ENCODE measurements at places on chromosomes 5 and 9.

DNA sequence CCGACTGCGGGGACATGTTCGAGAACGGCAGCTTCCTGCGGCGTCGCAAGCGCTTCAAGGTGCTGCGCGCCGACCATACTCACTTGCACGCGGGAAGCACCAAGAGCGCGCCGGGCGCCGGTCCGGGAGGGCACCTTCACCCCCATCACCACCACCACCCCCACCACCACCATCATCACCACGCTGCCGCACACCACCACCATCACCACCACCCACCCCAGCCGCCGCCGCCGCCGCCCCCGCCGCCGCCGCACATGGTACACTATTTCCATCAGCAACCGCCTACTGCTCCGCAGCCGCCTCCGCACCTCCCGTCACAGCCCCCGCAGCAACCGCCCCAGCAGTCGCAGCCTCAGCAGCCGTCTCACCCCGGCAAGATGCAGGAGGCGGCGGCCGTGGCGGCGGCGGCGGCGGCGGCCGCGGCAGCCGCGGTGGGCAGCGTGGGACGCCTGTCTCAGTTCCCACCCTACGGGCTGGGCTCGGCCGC is 514 bp downstream of the FOXB2 start:
- DNase-seq: no peak

DNA sequence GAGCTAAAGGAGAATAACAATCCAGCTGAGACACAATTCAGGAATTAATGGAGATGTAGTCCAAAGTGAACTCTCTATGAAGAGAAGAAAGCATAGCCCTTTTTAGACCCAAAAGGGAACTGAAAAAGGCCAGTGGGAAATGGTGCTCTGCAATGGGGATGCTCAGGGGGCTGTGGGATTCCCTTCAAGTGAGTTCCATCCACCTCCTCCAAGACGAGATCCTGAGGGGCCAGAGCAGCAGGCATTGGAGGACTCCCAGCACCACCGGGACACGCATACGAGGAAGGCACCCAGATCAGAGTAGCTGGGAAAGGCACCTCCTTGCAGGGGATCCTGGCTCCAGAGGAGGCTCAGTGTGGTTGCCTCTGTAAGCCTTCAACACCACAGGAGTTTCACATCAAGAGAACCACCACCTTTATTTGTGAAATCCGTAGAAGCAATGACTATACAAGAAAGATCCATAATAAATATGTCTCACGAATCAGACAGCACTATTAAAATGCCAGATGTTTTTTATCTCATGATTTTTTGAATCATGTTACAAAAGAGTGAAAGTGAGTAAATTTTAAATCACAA is 288.2 kb downstream of the MED10 start:
- DNase-seq: no peak

- no peak for DNase-seq
Observed at GRCh38 chr5:92435781-92436180, 1052.7 kb upstream of the ARRDC3 start.

- DNase-seq: no peak
Observed at GRCh38 chr9:135328485-135329417, 150.8 kb upstream of the PPP1R26 start.

DNA sequence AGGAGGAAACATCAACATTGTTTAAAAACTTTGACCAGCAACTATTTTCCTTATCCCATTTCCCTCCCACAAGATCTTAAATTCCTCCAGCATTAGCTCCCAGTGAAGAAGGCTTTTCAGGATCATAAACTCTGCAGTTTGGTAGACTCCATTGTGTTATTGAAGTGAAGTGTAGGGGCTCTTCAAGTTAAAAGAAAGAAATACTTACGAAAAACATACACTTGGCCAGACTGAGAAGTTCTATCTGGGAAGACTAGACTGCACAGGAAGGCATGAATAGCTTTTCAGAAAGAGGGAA is 22.3 kb downstream of the LIFR start:
- DNase-seq: no peak

GRCh38 chr5:87120518-87121303 is 147.0 kb upstream of the RASA1 start:
- DNase-seq: no peak

- DNase-seq: no peak
Observed at GRCh38 chr5:94856257-94856800, 237.9 kb downstream of the SLF1 start.

DNA sequence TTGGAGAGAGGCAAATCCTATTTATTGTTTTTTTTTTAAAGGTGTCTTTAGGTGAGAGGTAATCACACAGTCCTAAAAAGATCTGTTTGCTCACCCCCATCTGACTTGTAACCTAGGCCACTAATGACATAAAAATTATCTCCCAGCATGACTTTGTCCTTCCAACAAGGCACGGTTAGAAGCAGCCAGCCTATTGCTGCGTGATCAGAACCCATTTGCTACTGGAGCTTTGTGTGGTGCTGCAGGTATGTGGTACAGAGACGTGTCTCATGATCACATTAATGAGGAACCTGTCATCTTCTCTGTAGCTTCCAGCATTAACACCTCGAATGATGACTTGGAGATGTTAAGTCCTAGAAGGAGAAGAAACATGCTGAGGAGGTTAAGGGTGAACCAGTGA is 555.8 kb upstream of the TLE4 start:
- DNase-seq: no peak

DNA sequence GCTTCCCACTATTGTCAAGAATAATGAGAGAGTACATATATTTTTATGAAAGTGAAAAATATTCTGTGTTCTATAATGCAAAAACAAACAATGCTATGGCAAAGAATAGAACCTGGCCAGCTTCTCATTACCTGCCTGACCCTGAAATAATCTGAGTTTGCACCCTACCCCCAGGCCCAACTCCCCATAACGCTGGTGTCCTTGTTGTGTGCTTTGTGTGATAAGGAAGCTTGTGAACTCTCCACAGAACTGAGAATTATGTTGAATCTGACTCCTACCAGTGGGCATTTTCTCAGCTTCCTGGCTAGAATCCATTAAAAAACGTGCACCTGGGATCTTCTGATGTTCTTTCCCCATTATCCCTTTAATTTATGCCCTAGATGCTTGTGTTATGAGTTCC is 178.0 kb upstream of the GNA14 start:
- DNase-seq: no peak

- no peak for DNase-seq
Observed at GRCh38 chr9:18786911-18787650, 245.9 kb downstream of the SAXO1 start.

DNA sequence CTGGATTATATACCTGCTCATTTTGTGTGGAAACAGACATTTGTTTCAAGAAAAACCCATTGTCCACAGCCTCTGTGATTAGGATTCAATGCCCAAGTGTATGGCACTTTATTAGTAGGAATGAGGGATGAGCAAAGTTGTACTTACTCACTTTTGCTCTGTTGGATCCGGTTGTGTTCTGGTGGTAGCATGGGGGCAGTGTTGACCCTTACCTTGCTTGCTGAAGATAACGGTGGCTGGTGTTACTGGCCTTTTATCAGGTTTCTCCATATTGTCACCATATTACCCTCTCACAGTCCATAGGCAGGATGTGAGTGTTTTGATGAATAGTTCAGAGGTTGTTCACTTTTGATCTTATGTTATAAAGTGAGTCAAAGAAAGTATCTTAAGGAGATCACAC is 42.7 kb upstream of the NUDT12 start:
- DNase-seq: no peak

GRCh38 chr5:173547579-173547978 is 68.9 kb downstream of the BOD1 start:
- no peak for DNase-seq

DNA sequence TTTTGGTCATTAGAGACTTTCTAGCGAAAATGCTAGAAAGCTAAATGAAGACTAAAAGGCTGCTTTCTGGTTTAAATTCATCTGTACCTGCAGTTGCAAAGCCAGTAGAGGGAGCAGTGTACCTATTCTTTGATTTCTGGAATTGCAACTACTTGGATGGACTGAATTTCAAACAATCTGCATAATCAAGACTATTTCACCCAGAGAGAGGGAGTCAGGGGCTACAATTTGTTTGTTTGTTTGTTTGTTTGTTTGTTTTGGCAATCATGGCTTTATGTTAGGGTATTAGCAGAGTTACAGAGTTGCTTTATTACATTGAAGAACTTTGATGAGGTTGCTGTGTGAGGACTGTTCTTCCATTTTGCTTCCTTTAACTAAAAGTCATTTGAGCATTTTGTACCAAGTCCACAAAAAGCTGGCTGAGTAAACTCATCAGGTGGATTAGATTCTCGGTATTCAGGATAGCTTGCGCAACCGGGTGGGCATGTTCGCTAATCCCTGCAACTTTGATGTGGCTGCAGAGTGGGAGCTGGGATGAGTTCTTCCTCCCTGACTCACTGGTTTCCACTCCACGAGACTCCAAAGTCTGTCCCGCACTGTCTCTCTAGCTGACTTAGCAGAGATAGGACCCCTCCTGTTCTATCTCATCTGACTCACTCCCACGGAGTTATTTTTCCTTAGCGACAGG is 80.0 kb upstream of the TUT7 start:
- no peak for DNase-seq

- no peak for DNase-seq
Observed at GRCh38 chr5:2757563-2758351, 6.3 kb upstream of the IRX2 start.

DNA sequence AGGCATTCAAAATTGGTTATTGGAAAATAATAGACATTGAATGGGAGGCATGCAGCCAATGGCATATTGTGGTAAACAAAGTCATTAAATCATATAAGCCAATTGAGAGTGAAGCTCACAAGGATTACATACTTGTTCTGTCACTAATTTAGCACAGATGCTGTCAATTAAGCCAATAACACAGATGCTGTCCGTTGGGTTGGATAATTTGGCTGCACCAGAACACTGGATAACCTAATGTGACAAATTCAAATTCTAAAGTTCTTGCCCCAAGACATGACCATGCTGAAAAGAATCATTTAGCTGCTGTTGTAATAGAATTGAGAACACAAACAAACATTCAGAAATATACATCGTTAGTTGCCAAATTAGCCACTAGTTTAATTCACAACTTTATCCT is 1796.4 kb downstream of the EFNA5 start:
- no peak for DNase-seq

DNA sequence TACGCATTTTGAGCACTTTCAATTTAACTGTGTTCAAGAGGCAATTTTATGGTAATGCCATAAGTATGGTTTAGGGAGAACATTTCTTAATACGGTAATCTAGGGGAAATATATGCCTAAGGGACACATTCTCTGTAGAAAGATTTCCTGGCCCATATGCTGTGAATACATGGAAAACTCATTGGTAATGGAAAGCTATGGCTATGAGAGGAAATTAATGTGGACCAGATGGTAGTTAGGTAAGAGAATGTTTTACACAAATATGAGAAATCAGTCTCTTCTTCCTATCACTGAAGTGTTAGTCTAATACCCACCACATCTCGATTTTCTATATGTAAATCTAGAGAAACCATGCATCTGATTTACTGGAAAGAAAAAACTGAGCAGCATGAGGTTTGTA is 105.0 kb downstream of the SEMA6A start:
- no peak for DNase-seq

GRCh38 chr9:33818847-33819500 is 2.0 kb downstream of the UBE2R2 start:
- no peak for DNase-seq

DNA sequence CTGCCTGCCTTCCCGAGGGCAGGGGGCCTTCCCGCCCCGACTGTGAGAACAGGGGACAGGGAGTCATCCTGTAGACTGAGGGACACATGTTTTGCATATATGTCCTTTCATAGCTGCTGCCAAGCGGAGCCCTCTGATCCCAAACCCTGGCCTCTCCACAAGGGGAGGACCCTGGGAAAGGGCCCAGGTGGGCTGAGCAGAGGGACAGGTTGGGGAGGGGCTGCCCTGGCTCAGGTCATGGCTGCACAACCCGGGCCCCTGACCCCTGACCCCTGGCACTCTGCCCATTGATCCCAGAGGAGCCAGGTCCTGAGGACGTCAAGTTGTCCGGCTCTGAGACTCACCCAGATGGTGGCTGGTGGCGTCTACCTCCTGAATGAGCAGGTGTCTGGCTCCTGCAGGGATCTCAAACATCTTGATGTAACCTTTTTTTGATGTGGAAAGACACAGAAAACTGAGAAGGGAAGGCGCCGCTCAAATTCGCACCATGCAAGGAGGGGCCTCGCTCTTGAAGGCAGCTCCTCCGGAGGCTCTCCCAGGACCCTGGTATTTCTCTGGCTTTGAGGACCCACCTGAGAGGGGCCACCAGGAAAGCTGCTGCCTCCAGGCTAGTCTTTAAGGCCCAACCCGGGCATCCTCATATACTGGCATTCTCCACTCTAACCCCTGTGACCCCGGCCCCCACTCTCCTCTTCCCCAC is 71.9 kb downstream of the ZNF354C start:
- no peak for DNase-seq

GRCh38 chr9:100352201-100352726 is 478 bp downstream of the TEX10 start:
- DNase-seq: no peak

DNA sequence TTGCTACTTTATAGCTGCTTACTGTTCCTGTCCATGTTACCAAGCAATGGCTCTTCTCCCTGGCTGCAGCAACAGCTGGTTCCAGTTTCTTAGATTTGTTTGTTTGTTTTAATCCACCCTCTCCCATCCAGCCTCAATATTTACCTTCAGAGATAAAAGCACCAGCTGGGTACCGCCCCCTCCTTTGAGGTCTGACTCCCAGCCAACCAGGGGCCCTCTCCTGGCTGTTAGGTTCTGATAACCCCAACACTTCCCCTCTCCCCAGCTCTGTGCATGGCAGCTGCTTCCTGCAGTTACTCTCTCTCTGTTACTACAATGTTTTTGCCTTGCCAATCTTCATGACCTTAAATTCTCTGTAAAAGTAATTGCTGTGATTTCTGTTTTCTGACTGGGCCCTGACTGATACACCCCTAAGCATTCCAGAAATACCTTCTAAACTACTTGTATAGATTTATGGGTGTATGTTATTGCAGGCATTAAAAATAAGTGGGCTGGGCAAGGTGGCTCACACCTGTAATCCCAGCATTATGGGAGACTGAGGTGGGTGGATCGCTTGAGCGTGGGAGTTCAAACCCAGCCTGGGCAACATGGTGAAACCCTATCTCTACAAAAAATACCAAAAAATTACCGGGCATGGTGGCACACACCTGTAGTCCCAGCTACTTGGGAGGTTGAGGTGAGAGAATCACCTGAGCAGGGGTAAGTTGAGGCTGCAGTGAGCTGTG is 2.6 kb upstream of the GCNT1 start:
- no peak for DNase-seq

- no peak for DNase-seq
Observed at GRCh38 chr5:142386137-142387023, 61.6 kb upstream of the SPRY4 start.

GRCh38 chr5:12330993-12331588 is 426.8 kb upstream of the CTNND2 start:
- DNase-seq: no peak

Data from stimulated activated CD4-positive, alpha-beta T cell treated with anti-CD3 and anti-CD28 coated beads, TNF-alpha, amount 100 ng/mL, for 1 hour (primary cell).